ENCODE measurements at places on chromosomes 5 and 9.

DNA sequence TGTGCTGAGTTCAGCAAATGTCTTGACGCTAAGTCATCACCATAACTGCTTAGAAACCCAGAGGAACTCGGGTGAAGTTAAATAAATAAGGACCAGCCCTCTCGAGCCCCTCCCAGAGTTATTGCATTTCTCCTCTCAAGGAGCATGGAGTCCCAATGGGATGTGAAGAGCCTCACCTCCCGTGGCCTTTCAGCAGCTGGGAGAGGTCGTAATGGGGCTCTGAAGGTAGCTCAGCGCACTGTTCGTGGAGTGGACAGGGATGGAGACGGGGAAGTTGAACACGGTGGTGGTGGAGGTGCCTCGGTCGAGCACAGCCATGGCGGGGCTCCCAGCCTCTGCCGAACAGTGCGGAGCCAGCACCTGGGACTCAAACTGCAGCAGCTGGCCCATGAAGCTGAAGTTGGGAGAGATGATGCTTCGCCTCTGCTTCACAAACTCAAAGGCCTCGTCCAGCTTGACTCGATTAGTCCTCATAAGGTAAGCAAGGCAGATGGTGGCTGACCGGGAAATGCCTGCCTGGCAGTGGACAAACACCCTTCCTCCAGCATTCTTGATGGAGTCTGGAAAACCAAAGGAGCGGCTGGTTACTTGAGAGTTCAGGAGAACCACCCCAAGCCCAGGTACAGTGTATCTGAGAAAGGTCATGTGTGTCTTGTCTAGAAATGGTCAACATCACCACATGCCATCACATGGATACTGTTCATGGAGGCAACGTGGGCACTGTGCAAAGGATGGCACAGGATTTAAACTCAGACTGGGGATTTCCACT lies 2.2 kb downstream of the DUSP1 start:
- no peak for DNase-seq

GRCh38 chr5:173697931-173698579 lies 81.6 kb upstream of the BOD1 start:
- no peak for DNase-seq

DNA sequence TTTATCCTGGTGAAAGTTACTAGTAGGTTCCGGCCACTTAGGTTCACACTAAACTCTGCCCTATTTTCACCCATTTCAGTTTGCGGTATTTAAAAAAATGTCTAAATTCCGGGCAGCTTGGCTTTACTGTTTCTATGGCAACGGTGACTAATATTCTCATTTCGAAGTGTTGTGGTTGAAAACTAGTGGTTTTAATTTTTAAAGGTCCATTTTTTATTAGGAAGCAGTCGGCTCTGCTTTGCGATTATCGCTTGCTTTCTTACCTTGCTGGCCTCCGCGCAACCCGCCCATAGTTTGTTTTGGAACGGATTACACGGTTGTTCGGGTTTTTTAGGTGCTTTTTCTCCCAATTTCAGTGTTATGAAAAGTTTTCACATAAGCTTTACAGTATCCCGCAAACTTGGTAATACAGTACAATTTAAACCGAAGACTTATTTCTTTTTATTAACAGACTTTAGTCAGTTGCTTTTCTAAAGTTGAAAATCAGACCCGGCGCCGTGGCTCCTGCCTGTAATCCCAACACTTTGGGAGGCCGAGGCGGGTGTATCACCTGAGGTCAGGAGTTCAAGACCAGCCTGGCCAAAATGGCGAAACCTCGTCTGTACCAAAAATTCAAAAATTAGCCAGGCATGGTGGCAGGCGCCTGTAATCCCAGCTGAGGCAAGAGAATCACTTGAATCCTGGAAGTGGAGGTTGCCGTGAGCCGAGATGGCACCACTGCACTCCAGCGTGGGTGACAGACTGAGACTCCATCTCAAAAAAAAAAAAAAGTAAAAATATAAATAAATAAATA lies 1.6 kb downstream of the KDM4C start:
- DNase-seq, result no peak

- DNase-seq, result no peak
These were observed 54.1 kb upstream of the ABL1 start for GRCh38 chr9:130780865-130781504.

GRCh38 chr5:59390074-59390659 lies 503.4 kb downstream of the PDE4D start:
- no peak for DNase-seq
